Activated naive CD4-positive, alpha-beta T cell treated with anti-CD3 and anti-CD28 coated beads, Interleukin-2, amount 50 U/mL, for 72 hours (primary cell): ENCODE measurements at places on chromosomes 7 and 10. TPM values are rescaled to one million over a fixed set of nuclear protein-coding genes. Genes with fewer than 3 reads are reported as not detected.

GRCh38 chr7:110809832-110810231 lies 281.1 kb upstream of the LRRN3 start:
- no peak for DNase-seq

DNA sequence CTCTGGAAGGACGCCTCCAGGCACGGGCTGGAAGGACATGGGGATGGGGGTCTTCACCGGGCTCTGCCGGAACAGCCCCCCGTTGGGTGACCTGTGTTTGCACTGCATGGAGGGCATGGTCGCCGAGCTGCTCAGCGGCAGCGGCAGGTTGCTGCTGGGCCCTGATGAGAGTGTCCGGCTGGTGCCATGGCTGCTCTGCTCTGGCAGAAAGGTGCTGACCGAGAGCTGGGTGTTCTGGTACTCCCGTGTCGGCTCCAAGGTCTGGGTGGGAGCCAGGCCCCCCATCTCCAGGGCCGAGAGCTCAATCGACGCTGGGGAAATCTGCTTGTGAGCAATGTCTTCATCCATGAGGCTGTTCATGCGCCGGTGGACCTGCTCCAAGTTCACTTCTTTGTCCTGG lies 764.3 kb downstream of the GRID1 start:
- DNase-seq: no peak

- DNase-seq: no peak
Measured at GRCh38 chr10:3668276-3668965, 116.6 kb downstream of the KLF6 start.

Gene SLC18A2
- total RNA-seq: 0.09 TPM

DNA sequence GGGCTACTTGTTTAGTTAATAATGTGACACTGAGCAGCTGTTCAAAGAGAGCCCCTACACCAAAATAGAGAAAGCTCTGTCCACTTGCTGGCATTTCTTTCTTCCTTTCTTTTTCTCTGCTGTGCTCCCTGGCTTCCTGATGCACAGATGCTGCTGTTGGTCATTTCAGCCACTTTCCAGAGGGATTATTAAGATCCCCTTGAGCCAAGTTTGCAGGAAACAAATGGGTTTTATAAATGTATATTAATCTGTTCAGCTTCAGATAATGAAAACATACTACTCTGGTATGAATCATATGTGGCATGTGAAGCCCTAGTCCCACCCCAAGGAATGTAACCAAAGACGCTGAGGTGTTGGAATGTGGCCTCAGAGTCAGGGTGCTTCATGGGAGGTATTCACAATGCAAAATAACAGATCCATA lies 638.2 kb upstream of the FZD8 start:
- DNase-seq: no peak

Gene IQUB
- 0.34 TPM for total RNA-seq

GRCh38 chr10:11683529-11684320 lies 58.5 kb upstream of the ECHDC3 start:
- DNase-seq: no peak

DNA sequence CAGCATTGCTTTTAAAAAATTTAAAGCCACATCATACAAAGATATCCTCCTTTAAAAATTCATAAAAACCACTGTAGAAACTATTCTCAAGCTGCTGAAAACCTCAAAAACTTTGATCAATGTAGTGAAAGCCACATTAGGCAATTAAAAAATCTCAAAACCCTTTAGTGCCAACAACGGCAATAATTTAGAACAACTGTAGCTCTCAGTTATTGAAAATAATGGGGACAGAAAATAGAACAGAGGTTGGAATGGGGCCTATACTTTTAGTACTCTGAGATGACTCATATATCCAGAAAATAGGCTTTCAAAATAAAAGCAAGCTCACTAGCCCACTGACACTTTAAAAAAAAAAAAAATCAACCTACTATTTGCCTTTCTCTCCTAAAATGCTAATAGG lies 87.5 kb downstream of the GSAP start:
- DNase-seq: no peak
